ENCODE measurements at places on chromosomes 3 and 15. TPM values are rescaled to one million over a fixed set of nuclear protein-coding genes. Genes with fewer than 3 reads are reported as not detected.

MFGE8 gene
- 26.7 TPM for total RNA-seq

P2RY13 gene
- total RNA-seq, result not detected

PLA2G4E gene
- total RNA-seq, result not detected

RETNLB gene
- not detected for total RNA-seq

PIF1 gene
- 9.0 TPM for total RNA-seq

SHQ1 gene
- total RNA-seq, result 14.9 TPM

DNA sequence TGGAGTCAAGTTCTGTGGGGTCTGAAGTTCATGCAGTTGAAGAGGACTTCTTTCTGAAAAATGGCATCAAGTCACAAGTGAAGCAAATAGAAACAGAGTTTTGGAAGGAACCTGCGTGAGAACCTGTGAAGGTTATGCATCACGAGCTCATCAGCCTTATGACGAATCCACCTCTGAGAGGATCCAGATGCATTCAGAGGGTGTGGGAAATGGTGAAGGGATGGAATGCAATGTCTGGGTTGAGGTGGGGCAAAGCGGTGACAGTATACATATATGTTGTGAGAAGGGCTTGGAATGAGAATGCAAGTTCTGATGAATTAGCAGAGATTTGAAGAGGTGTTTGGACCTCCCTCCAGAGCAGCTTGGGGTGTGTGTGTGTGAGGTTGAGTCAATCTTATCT, 382.1 kb upstream of the TBL1XR1 start:
- no peak for DNase-seq

DNA sequence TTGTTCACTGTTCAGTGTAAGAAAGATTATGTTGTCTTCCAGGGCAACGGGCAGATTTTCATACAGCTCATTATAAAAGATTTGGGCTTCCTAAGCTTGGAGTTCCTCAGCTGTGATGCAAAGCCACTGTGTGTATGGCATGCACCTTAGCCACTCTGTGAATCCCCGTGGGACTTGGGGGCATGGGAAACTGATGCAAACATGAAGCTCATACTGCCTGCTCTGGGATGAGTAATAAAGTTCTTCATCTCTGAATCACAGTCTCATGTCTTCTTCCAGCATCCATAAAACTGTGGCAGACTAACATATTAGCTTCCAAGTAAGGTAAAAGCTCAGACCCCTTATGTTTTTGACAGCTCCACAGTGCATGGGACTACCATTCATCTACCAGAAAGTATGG, 154.3 kb upstream of the RORA start:
- DNase-seq, result no peak

DNA sequence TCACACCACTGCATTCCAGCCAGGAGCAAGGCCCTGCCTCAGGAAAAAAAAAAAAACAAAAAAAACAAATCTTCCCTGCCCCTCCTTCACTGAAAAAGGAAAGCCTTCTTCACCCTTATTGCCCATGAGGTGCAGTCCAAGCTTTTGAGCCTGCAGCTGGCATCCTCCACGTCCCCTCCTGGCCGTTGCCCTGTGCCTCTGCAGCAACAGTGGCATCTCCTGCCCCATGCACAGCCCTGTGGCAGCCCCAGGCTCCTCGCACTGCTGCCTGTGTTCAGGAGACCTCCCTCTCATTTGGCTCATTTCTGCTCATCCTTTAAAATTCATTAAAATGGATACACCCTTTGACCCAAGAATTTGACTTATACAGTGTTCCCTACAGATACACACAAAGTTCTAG, 72.7 kb upstream of the PLXNA1 start:
- no peak for DNase-seq

- DNase-seq, result no peak
Measured at GRCh38 chr15:50594311-50594710, 47.8 kb upstream of the USP50 start.

- DNase-seq, result no peak
Measured at GRCh38 chr15:81911022-81911971, 134.5 kb downstream of the MEX3B start.

DNA sequence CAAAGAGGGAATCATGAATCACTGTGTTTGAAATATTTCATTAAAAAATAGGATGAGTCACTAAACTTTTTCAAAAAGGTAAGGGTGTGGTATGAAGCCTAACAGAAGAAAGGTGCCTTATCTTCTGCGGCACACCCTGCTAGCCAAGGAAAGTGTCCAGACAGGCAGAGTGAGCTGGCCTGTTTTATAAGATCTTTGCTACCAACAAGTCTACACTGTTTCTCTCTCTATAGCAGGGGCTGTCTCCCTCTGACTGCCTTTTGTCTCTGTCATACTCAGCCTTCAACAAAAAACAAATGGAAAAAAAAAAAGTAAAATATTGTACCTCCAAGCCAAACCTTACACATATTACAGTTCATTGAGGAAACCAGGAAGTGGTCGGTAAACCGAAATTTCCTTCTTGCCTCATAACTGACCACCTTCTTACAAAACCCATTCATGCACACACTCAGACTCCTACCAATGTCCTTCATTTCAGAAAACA, 9.1 kb downstream of the ZDHHC3 start:
- DNase-seq, result no peak

DNA sequence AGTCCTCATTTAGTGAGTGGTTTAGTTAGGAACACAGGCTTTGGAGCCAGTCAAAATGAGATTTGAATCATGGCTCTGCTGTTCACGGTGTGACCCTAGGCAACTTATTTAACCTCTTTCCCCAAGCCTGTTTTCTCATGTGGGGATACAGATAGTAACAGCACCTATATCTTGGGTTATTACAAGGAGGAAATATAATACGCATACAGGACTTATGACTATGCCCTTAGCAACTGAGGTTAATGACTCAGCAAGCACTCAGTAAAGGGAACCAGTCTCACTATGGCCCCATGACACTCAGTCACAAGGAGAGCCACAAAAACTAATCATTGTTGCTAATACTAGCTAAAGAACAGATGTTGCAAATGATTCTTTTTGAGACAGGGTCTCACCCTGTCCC, 45.9 kb downstream of the SUMF1 start:
- peak; percentile 16 for DNase-seq

GRCh38 chr3:46666453-46666845, 27.0 kb downstream of the ALS2CL start:
- no peak for DNase-seq

- DNase-seq, result no peak
Measured at GRCh38 chr3:71640331-71640983, 56.9 kb upstream of the FOXP1 start.

GRCh38 chr3:98603580-98603979, 10.2 kb upstream of the CPOX start:
- no peak for DNase-seq

- no peak for DNase-seq
Measured at GRCh38 chr15:85581495-85581894, 201.1 kb downstream of the AKAP13 start.

GRCh38 chr15:89077750-89078149, 10.5 kb upstream of the ABHD2 start:
- no peak for DNase-seq

GRCh38 chr3:195735036-195735695, 14.4 kb downstream of the MUC20 start:
- no peak for DNase-seq

DNA sequence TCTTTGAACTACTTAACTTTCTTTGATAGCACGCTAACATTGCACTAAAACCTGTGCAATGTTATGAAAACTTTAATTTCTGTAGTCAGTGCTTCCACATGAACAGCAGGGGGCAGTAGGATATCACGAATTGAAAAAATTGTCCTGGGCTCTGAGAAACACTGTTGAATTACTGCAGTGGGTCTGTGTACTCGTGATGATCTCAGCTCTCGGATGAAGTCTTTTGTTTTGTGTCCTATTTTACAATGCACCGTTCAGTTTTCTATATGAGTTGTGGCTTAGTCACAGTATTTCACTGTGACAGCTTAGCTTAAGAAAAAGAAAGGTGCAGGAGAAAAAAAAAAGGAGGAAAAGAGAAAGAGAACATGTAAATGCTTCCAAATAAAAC, 141.3 kb upstream of the CCDC54 start:
- peak; percentile 65 for DNase-seq

DNA sequence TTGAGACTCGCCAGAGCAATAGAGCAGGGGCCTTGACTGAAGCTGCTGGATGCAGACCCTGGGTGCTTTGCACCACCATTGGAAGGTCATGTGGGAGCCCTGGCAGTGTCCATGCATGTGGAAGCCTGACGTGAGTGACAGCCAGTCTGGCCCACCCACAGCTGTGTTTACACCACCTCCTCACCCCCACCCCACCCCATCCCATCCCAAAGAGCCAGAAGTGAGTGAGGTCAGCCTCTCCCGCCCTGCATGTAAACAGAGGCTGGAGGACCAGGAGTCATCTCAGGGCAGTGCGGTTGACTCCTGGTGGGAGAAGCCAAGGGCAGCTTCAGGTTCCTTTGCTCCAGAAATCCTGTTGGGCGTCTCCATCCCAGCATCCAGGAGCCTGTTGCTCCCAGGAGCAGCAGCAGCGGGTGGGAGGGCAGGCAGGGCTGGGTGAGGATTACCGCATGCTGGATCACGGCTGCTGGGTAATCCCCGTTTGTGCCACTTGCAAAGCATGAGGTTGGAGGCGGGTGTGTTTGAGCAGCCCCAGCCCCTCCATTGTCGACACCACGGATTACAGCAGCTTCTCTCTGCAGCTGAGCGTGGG, 44.6 kb downstream of the CORO2B start:
- DNase-seq, result no peak

DNA sequence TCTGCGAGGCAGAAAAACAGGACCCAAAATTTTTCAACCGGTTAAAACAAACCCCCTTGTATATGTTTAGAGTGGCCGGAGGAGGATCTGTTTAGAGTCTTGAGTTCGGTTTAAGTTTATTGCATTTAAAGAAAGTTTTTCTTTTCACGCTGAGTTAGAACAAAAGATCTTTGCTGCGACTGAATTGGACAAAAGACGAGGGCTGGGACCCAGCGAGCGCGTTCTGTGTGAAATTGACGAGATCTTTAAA, 9.8 kb downstream of the NR2F2 start:
- DNase-seq, result no peak

DNA sequence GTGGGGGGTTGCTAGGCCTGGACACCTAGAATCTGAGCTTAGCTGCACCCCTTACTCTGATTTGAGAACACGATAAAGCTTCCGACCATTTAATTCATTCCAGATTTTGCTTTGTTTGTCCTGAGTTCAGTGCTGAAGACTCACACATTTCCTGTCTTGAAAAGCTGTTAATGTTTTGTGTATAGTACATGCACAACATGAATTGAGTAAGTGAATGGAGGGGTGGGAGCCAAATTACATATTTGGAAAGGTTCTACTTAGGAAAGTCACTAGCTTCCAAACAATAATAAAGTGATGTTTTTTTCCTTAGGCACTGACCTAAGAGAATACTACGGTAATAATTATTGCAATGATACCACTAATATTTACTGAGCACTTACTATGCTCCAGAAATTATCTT, 955.2 kb upstream of the NR2F2 start:
- peak; percentile 59 for DNase-seq

GRCh38 chr3:196662033-196662432, 22.5 kb downstream of the NRROS start:
- no peak for DNase-seq
